Lung microvascular endothelial cell (primary cell): ENCODE measurements at places on chromosomes 12 and 14. TPM values are rescaled to one million over a fixed set of nuclear protein-coding genes. Genes with fewer than 3 reads are reported as not detected.
A peak's percentile ranks its signal among the peaks of the same experiment; 100 is the strongest.

The CDKN3 gene
- total RNA-seq: 10.1 and 28.5 TPM in 2 replicates

The GYS2 gene
- total RNA-seq: not detected in 2 replicates

The VWF gene
- total RNA-seq: 496 and 1,530 TPM in 2 replicates

The RNU4-1 gene
- total RNA-seq: under 0.01 TPM in 2 replicates

The SLC25A47 gene
- total RNA-seq: under 0.01 TPM in 1 of 2 replicates, not detected in the other

The CLEC4D gene
- total RNA-seq: not detected in 2 replicates

The LRRK2 gene
- 0.20 and 0.44 TPM in 2 replicates for total RNA-seq

The KRT78 gene
- total RNA-seq: not detected in 2 replicates

The TAS2R20 gene
- total RNA-seq: 1.1 and 1.8 TPM in 2 replicates

The DTX1 gene
- 0.65 and 4.6 TPM in 2 replicates for total RNA-seq

The FBXO34 gene
- total RNA-seq: 16.8 and 21.6 TPM in 2 replicates

The ANKRD33 gene
- total RNA-seq: 0.22 TPM in 1 of 2 replicates, not detected in the other

The GPR135 gene
- 0.22 and 0.40 TPM in 2 replicates for total RNA-seq

The CISTR gene
- not detected in 2 replicates for total RNA-seq

DNA sequence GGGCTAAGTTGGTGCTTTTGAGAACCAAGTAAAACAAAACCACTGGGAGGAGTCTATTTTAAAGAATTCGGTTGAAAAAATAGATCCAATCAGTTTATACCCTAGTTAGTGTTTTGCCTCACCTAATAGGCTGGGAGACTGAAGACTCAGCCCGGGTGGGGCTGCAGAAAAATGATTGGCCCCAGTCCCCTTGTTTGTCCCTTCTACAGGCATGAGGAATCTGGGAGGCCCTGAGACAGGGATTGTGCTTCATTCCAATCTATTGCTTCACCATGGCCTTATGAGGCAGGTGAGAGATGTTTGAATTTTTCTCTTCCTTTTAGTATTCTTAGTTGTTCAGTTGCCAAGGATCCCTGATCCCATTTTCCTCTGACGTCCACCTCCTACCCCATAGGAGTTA, 1.8 kb upstream of the RAB5B start:
- DNase-seq: no peak

DNA sequence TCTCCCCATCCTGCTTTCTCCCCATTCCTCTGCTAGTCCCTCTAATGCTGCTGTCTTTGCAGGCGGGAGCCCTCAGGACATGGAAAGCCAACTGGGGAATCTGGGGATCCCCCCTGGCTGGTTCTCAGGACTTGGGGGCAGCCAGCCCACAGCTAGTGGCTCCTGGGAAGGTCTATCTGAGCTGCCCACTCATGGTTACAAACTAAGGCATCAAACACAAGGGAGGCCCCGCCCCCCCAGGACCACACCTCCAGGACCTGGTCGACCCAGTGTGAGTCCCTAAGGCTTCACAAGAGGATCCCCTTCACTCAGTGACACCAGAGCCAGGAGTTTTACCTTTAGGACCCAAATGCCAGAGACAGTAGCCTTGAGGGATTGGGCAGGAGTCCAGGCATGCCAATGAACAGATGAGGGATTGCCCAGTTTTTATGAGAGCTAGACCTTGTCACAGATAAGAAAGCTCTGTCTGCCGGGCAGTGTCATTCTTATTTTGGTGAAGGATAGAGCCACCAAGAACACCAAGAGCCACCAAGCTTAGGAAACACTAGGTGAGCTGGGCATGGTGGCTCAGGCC, 8.0 kb upstream of the CPNE6 start:
- no peak for DNase-seq

DNA sequence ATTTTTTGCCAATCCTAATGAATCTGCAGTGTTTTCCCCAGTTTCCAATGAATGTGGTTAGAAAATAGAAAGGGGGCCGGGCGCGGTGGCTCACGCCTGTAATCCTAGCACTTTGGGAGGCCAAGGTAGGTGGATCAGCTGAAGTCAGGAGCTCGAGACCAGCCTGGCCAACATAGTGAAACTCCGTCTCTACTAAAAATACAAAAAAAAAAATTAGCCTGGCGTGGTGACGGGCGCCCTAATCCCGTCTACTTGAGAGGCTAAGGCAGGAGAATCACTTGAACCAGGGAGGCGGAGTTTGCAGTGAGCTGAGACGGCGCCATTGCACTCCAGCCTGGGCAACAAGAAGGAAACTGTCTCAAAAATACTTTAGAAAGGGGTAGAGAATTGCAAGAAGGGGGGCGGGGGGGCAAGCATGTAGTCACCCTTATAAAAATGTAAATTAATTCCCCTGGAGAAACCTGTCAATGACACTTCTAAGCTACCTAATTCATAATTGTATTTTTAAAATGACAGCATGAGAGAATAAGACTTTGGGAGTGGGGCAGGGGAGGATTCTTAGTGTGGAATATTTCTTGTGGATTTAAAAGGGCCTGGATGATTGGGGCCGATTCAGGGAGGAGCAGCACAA, 1.7 kb downstream of the KLHDC2 start:
- DNase-seq: no peak

- no peak for DNase-seq
These were observed 658.4 kb downstream of the MED13L start for GRCh38 chr12:115619061-115619460.

DNA sequence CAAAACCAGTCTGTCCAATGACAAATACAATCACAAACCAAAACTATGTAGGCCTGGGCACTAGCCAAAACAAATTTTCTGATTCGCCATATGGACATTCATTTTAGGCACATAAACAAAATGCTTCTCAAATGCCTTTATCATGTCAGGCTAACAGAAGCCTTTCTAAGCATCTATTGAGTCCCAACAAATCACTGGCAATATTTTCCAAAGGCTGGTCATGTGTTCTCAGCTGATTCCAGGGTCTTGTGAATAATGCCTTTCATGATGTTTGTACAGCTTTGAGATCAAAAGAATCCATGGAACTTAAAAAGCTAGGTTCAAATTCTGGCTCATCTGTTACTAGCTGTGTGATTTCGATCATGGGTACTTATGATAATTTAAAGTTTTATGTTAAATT, 16.1 kb downstream of the FSCB start:
- DNase-seq: no peak

DNA sequence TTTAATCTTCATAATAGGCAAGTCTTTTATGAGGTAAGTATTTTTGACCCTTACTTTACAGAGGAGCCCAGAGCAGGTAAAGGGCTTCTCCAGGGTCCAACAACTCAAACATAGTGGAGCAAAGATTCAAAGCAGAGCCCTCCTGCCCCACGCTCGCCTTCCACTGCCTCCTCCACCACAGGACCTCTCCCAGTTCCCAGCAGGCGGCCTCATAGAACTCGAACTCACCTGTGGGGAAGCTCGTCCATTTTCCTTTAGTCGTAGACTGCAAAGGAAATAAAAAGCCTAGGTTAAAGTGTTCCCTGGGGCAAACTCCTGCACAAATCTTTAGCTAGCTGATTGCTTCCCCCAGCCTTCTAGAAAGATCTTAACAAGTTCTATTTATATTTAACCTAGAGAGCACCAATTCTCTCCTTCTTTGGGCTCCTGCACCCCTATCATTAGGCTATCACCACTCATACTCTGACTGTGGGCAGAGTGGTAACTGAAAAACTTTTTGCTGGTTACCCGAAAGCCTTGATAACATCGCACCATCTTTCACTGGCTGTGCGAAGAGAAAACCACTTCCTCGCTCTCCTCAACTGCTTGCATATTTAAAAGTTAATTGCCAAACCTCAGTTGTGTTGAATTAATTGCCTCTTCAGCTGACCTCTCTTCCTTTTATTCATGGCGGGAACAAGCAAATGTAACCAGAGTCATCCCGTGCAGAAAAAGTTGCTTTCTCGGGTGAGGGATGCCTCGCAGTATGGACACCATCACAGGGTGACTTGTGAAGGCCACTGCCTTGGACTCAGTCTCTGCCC, 299.6 kb downstream of the DPF3 start:
- DNase-seq: no peak

GRCh38 chr14:62185078-62185477, 422.9 kb downstream of the SNAPC1 start:
- DNase-seq: no peak

- DNase-seq: no peak
These were observed 1.7 kb downstream of the B4GALNT3 start for GRCh38 chr12:461425-461824.

- DNase-seq: no peak
These were observed 216.0 kb upstream of the DAAM1 start for GRCh38 chr14:58972233-58973017.

GRCh38 chr12:88715673-88716072, 135.4 kb upstream of the KITLG start:
- peak; percentile 3 for DNase-seq

DNA sequence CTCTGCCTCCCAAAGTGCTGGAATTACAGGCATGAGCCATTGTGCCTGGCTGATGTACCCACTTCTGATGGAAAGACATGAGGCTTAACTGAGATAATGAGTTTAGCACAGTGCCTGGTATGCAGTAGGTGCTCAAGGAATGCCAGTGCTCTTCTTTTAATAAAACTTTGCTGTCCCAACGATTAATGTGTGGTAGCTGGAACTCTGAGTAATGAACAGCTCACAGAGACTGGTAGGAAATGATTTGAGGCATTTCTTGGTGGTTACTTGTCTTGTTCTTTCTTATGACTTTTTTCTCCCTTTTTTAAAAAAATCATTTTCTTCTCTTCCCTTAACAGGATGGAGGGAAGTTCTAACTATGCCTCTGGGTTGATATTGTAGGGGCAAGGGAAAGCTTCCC, 235.7 kb upstream of the PWP1 start:
- DNase-seq: no peak

DNA sequence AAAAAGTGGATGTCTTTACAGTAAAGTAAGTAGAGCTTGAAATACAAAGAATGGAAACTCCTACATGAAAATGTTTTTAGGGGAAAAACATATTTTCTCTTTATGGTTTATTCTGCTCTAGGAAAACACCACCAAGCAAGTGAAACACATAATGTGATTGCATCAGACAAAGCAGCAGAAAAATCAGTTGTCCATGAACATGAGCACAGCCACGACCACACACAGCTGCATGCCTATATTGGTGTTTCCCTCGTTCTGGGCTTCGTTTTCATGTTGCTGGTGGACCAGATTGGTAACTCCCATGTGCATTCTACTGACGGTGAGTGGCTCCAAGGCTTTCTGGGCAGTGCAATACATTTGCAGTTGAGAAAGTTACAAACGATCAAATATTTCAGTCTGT, 42.6 kb upstream of the PLEKHD1 start:
- DNase-seq: no peak

DNA sequence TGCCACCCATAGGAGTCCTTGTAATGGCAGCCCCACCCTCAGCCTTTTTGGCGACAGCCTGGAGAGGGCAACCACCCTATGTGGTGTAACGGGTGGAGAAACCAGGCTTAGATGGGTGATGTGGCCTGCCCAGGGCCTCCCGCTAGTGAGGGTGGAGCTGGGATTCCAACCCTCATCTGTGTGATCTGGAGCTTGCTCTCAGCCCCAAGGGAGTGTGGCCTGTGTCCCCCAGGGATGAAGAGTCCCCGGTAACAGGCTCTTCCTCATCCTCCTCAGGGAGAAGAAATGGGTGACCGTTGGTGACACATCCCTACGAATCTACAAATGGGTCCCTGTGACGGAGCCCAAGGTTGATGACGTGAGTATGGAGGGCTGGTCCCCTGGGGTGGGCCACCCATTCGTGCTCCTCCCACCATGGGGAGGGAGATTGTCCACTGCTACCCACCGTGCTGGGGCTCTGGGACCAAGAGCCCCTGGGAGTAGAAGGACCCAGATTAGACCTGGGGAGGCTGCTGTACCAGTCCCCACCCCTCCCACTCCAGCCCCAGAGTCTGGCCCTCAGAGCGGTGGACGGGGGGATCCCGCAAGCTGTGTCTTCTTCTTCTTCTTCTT, 8.8 kb downstream of the BCL7A start:
- DNase-seq: no peak

DNA sequence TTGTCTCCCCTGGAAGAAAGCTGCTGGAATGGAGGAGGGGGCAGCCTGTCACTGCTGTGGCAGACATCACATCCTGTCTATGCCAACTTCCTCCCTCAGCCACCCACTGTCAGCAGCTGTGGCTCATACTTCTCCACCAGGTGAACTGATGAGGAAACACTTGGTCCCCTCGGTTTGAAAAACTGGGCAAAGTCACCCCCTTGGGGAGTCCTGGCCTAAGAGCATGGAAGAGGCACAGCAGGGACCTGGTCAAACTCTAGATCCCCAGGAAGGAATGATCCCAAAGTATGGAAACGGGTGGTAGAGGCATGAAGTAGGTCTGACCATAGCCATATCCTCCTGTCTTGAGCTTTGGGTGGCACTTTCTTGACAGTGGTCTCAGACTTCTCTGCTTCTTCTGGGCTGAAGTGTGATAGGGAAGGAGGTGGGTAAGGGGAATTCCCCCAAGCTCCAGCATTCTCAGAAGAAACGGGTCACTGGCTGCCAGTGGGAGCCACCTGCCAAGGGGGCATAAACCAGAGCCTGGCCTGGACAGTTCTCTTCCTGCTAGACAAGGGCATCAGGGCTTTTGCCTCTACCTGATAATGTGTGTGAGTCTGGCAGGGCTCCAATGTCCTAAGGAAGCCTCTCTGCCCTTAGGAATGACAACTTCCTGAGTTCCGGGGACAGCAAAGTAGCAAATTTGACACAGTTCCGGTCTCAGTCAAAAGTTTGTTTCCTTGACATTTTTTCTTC, 36.0 kb downstream of the FMNL3 start:
- no peak for DNase-seq

DNA sequence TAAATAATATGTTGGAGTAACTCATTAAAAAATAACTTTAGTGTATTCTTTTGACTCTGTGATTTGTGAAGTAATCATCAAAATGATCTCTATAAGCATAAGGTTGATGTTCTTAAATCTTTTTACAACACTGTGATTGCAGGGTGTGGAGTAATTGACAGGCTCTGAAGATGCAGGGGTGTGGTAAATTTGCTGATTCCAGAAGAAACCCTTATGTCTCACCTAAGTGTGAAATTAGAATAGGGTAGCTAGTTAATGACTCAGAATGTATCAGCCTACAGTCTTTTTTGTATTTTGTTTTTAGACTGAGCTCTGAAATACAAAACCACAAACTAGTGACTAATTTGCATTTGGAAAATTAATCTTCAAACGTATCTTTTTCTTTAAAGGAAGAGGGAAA, 5.9 kb downstream of the PRPF39 start:
- peak; percentile 22 for DNase-seq

DNA sequence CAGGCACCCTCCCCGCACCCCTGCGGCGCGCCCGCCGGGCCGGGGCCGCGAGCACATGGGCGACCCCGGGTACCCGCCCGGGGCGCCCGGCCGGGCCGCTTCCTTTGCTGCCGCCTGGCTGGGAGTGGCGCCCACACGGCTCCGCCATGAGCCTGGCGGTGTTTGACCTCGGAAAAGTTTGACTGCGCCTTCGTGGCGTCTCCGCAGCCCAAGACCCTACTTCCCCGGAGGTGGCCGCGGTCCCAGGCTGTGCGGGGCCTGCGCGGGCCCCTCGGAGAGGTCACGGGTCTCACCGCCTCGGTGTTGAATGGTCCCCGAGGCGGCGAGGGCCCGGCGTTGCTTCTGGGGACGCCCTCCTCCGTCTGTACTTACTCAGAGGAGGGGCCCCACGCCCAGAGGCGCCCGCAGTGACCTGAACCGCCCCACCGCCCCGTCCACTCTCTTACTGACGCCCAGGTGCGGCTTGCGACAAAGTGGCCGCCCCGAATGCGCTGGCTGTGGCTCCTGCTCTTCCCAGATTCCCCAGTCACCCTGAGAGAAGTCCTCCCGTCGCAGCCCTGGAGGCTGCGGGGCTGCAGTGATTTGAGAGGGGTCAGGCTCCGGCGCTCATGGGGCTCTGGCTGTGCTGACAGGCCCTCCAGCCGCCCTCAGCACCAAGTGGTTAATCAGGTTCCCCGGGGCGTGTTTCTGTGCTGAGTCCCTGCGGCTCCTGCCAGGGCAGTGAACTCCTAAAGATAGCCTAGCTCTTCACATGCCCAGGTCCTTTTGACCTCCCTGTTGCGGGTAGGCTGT, 5.8 kb downstream of the KMT5A start:
- peak; percentile 54 for DNase-seq
